GM12864 (cell line): ENCODE measurements at places on chromosomes 1 and 21.

GRCh38 chr1:180194048-180194425 lies 36.0 kb upstream of the LHX4 start:
- no peak for DNase-seq

- no peak for DNase-seq
Measured at GRCh38 chr1:238318294-238319110, 427.8 kb upstream of the ZP4 start.

DNA sequence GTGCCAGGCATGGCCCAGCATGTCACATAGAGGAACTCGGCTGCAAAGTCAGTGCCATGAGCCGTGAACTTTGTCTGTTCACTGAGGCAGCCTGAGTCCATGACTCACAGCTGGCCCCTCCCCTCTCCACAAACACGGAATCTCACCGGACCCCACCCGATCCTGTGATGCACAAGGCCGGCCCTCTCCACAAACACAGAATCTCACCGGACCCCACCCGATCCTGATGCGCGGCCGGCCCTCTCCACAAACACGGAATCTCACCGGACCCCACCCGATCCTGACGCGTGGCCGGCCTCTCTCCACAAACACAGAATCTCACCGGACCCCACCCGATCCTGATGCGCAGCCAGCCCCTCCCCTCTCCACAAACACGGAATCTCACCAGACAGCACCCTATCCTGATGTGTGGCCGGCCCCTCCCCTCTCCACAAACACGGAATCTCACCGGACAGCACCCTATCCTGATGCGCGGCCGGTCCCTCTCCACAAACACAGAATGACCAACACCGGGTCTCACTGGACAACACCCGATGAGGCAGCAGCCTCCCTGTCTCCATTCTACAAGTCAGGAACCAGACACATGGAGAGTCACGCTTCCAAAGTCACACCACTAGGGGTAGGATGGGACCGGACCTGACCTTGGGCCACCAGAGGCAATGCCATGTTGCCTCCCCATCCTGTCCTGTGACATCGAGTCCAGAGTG lies 39.6 kb upstream of the GPR153 start:
- no peak for DNase-seq

GRCh38 chr21:43339668-43340067 lies 87.3 kb downstream of the SIK1 start:
- DNase-seq = no peak

DNA sequence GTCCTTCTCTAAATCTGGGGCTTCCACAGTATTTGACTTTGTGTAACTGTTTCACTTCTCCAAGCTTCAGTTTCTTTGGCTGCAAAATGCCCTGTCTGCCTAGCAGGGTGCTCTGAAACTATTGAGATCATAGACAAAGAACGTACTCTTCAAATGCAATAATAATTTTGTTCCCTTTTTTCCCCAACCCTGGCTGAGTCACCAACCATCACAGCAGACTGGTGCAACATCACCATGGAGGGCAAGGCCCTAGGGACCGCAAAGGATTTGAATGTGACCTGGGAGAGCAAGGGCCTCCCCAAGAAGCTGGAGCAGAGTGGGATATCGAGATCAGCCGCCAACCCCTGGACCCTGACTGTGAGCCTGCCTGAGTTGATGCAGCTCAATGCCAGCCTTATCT lies 115.0 kb downstream of the FCRL5 start:
- DNase-seq = no peak
